ENCODE measurements at places on chromosomes 1 and 21.

DNA sequence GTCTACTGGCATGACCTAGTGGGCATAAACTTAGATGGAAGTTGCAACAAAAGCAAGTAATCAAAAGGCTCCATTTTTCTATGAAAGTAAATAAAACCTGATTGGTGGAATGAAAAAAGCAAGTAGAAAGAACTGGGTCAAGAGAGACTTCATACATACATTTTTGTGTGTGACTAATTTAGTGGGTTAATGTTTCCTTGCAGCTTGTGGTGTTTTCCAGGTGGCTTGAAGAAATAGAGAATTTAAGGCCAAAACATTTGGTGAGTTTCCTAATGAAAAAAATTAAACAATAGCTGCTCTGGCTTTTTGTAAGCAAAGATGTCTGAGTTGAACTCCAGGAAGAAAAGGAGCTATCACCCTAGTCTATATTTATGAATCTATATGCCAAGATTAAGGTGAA, 71.0 kb downstream of the ZC3H11B start:
- no peak for DNase-seq

- DNase-seq: no peak
These were observed 122.7 kb downstream of the FASLG start for GRCh38 chr1:172781513-172782140.

GRCh38 chr21:29557931-29558725, 259.4 kb downstream of the BACH1 start:
- DNase-seq: no peak

DNA sequence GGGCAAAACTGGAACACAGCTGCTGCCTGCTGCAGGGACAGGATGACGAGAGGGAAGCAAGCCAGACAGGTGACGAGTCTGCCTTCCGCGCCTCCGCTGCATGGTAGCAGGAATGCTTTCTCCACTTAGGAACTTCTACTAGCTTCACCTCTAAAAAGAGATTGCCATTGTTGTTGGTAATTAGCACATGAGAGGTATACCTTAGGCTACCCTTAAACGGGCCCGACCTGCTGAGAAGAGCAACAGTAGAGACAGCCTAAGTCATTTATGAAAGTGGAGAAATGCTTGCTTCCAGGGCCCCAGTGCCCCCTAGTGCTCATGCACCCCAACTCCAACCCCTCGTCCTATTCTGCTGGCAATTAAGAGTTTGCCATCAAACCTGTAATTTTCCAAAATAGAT, 96.9 kb upstream of the AKT3 start:
- peak; percentile 59 for DNase-seq

DNA sequence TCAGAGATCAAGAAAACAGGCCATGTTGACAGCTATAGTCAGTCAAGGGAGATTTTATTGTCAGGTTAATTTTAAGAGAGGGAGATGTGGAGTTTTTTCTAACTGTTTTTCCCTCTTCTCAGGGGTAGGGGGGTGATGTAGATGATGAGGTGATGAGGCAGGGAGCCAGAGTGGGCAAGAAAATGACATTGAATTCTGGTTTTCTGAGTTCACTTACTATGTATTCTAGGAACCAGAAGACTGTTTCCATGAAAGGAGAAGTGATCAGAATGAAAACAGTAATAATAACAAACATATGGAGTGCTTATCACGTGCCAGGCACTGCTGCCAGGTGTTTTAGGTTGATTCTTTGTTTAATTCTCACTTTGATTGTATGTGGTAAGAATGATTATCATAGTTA, 40.2 kb downstream of the CASQ2 start:
- DNase-seq: no peak

- no peak for DNase-seq
These were observed 138.8 kb downstream of the COP1 start for GRCh38 chr1:176068256-176068655.

GRCh38 chr1:95126366-95126765, 9.2 kb downstream of the TLCD4 start:
- no peak for DNase-seq

DNA sequence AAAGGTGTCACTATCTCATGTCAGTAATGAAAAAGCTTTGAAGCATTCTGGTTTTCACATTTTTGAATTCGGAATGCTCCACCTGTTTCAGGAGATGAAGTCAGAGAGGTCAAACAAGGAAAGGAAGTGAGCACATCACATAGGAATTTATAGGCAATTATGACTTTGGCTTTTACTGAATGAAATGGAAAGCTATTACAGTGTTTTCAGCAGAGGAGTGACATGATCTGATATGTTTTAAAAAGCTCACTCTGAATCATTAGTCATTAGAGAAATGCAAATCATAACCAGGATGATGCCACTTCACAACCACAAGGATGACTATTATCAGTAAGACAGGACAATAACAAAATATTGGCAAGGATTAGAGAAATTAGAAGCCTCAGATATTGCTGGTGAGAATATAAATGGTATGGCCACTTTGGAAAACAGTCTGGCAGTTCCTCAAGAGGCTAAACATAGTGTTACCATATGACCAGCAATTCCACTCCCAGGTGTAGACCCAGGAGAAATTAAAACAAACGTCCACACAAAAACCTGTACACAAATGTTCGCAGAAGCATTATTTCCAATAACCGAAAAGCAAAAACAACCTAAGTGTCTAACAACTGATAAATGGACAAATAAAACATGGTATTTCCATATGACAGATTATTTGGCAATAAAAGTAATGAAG, 7.5 kb downstream of the TAF1A start:
- no peak for DNase-seq

GRCh38 chr1:14538335-14538734, 60.1 kb upstream of the KAZN start:
- no peak for DNase-seq

- no peak for DNase-seq
These were observed 17.5 kb downstream of the MTARC1 start for GRCh38 chr1:220804202-220804586.

DNA sequence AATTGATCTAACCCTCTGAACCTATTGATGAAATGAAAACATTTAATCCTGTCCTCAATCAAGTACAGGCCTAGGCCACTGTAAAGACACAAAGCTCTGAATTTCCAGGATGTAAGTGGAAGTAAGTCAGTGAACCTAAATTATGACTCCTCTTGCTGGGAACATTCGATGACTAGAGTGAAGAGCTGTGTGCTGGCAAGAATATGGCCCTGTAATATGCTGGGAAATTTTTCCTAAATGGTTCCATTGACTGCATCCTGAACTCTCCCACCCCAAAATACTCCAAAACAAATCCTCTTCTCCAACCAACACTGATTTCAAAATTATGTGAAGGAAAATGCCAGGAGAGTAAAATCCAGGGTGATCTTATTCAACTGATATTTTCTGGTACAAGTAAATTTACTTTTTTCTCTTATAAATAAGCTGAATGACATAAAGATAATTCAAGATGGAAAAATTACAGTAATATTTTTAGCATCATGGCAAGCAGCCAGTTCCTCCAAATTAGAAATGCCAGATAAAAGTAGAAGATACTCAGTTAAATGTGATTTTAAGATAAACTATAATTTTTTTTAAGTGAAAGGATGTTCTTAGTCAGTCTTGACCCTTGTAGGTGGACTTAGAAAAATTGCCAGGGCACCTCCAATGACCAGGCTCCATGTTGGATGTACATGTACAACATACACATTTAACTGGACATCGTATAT, 269.4 kb downstream of the PTGER3 start:
- DNase-seq: no peak

- DNase-seq: no peak
These were observed 67.7 kb upstream of the TLR5 start for GRCh38 chr1:223210788-223211120.

DNA sequence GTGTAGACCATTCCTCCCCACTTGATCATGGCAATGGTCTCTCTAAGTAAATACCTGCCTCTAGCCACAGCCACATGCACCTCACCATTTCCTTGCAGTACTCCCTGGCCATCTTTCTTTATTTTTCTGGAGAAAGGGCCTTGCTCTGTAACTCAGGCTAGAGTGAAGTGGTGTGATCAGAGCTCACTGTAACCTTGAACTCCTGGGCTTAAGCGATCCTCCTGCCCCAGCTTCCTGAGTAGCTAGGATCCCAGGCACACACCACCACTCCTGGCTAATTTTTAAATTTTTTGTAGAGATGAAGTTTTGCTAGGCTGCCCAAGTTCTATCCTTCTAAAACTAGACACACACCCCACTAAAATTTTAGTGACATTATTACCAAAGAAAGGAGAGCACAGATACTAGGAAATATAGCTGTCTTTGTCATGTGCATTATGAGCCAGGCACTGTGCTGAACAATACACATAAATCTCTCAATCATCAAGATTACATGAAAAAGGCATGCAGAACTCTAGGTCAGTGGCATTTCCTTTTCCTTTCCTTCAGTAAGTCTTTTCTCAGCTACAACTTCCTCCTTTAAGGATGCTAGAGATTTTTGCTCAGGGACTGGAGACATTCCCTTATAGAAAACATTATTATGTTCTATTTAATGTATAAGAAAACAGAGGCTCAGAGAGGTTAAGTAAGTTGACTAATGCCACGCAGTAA, 95.0 kb upstream of the SERBP1 start:
- no peak for DNase-seq

GRCh38 chr1:206912445-206913095, 9.2 kb downstream of the FCMR start:
- peak; percentile 82 for DNase-seq

DNA sequence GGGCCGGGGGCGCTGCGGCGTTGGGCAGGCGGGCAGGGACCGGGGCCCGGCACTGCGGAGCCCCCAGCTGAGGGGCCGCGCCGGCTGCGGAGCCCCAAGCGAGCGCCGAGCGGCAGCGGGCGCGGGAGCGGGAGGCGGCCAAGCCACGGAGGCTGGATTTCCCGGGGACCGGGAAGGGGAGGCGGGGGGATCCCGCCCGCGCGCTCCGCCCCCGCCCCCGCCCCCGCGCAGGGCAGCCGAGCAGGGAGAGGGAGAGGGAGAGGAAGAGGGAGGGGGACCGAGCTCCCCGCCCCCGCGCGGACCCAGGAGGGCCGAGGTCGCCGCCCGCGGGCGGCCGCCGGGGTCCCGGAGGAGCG, at the start of gene DLGAP3:
DLGAP3 (minus strand) TSS at position 154 of the 356 bp plus-strand sequence. CDS start 24,267 bp downstream, outside the sequence.
- peak; percentile 83 for DNase-seq

DNA sequence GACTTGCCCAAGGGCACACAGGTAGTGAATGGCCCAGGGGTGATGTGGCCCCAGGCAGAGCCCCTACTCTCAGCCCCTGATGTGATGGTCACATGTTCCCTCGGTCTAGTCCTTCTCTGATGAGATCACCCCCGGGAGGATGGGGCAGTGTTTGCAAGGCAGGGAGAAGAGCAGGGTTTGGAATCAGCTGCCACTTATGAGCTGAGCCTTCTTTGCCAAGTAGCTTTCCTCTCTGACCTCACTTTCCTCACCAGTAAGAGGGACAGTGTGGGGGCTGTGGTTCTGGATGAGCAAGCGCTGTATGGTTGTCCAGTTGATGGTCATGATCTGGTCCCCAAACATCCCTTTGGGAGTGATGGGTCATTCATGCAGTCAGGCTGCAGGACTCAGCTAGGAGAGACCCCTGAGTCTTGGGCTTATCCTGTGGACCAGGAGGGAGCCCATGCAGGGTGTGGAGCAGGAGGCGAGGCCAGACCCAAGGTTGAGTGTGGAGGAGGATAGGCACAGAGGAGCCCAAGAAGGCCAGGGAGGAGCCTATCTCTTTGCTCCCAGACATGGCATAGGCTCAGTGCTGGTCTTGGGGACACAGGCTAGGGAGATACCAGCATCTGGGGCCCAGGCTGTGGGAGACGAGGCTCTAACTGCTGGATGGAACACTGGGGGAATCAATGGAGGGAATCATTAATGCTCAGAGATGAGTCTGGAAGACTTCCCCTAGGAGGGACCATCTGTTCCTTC, 15.9 kb upstream of the PEAR1 start:
- DNase-seq: no peak

GRCh38 chr1:32349211-32349708, 13.0 kb downstream of the FAM229A start:
- no peak for DNase-seq

DNA sequence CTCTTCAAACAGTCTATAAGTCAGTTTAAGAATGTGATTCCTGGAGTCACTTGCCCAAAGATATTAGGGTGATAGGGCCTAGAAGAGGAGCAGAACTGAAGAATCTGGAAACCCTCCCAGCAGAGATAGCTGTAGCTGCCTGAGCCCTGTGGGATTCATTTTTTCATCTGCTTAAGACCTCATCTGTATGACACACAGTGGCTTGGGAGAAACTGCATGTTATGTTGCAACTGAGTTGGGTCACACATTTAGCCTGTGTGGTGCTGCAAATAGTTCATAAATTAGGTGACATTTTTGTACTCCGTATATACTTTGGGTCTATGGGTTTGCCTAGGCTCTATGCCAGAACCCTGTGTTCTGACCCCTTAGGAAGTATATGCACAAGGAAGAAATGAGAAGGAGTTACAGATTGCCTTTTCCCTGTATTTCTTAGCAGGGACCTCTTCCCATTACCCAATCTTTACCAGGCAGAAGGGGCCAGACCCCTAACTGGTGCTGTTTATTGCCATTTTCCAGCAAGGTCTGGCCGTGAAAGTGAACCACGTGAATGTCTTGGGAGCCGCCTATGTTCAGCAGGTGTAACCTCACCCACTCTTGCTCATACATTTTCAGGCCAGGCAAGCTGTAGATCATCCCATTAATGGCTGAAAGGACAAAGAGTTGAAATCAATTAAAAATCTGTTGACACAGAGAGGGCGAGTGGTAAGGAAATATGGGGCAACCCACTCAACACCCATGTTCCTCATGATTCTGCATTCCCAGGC, 41.9 kb upstream of the SLC19A2 start:
- no peak for DNase-seq

DNA sequence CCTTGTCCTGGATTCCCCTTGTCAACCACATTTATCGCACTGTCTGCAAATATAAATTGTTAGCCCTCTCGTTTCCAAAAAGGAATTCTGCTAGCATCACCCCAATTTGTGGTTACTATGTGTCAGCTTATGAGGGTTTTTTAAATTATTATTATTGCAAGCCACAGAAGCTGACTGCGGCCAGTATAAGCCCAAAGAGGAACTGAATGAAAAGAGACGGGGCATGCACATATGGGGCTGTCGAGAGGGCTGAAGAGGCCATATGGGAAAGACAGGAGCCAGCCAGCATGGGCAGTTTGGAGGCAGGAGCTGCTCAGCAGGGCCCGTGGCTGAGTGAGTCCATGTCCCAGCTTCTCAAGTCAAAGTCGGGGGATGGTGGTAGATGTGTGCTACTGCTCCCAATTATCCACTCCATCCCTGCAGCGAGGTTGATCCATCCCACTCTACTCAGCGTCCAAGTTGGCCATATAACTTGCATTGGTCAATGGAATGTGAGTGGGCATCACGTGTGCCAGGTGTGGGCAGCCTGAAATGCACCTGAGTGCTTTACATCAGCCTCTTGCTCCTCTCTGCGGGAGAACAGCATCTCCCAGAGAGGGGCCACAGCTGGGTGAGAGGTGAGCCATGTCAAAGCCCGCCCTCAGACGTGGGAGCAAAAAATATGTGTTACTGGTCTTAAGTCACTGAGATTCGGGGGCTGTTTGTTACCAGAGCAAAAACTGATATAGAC, 37.6 kb upstream of the LDLRAP1 start:
- DNase-seq: no peak

- no peak for DNase-seq
These were observed 39.4 kb upstream of the UHMK1 start for GRCh38 chr1:162458236-162458635.

- no peak for DNase-seq
These were observed 46.7 kb upstream of the LAMC2 start for GRCh38 chr1:183139281-183139942.

GRCh38 chr21:37386151-37386550, 19.6 kb downstream of the DYRK1A start:
- no peak for DNase-seq

- peak; percentile 93 for DNase-seq
These were observed 27.8 kb downstream of the ILDR2 start for GRCh38 chr1:166947398-166948043.
